ENCODE measurements at places on chromosomes 5 and 9.

DNA sequence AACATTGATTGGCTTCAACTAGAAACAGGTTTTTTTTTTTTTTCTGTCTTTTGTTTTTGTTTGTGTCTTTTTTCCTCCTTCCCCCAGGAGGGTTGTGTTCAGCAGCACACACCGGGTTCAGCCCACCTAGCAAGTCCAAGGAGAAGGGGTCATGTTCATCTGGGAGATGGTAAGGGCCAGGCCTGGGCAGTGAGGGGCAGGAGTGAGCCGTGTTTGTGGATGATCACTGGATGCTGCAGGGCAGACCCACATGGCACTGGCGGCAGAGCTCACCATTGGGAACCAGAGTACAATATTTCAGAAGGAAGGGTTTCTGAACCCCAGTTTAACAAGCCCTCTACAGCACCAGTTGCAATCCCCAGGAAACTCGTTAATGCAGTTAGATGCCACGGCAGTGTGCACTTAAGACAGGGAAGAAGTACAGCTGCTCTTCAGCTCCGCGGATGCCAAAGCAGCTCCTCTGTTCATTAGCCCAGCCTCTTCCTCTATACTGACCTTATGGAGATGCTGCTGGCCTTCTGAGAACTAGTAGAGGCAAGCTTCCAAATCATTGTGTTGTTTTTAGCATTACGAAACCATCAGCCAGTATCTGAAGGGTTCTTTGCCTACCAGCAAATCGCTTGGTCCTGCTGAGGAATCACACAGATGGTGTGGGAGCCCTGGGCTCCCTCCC lies 508.2 kb upstream of the WWC1 start:
- no peak for DNase-seq

DNA sequence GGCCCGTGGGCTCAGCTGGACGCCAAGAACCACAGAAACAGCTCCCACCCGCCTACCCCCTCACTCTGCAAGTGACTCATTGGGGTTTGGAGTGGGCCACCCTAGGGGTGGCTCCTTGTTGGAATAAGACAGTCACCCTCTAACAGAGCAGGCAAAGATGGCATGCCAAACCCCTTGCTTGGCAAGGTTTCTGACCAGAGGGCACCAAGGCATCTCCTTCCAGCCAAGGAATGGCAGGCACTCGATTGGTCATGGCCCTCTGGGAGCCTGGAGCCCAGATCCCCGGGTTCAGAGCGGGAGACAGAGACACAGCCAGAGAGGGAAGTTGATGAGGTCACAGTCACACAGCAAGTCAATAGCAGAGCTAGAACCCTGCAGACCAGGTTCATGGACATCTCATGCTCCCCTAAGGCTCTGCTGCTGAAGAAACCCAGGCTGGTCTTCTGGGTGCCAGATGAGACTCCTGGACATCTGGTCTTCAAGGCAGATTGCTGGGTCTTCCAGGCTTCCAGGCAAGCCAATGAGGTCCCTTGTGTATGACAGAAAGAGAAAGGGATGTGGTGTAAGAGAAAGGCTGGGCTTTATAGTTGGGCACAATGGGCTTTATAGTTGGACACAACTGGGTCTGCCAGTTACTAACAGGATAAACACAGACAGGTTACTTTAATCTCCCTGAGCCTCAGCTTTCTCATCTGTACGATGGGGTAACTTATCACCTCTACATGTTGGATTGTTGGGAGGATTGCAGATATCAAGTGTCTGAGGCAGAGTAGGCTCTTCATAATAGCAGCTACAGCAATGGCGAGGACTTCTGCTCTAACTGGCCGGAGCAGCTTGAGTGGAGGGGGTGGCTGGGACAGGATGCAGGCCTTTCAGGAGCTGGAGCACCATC lies 23.3 kb upstream of the KIF12 start:
- DNase-seq, result no peak

- no peak for DNase-seq
These were observed 27.2 kb downstream of the TMOD1 start for GRCh38 chr9:97528529-97529230.

- DNase-seq, result no peak
These were observed 122.1 kb upstream of the FBXL17 start for GRCh38 chr5:108503986-108504385.

DNA sequence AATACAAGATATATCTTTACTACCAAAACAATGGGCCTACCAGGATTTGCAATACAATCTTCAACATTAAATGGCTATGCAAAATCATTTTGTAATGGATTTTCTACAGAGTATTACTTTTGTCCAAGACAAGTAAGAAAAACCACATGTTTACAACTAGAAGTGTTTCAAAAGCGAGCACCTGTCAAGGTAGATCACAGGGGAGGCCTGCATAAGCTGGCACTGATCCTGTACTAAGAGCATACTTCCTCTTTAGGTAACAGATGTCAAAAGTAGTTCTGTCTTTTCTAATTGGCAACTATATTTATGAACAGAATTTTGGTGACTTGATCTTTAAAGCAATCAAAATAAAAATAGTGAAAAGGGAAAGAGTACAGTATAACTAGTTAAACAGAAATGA lies 249.0 kb downstream of the MLLT3 start:
- DNase-seq, result no peak

DNA sequence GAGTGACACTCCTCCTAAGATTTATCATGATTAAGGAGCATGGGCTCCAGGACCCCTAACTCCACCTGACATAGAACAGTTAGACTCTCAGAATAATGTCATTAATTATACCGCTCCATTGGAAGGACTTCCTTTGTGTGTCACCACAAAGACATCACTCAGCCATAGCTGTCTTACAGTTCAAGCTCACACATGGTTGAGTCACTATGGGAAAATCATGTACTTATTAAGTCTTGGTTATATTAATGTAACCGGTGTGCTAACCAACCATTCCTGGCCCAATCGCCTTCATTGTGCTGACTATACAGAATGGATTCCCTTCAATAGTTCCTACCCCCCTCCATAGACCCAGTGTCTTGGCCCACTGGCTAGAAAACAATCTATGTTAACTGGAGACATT lies 10.9 kb upstream of the MCCC2 start:
- no peak for DNase-seq

GRCh38 chr5:159230657-159231056 lies 21.3 kb upstream of the RNF145 start:
- DNase-seq, result no peak

DNA sequence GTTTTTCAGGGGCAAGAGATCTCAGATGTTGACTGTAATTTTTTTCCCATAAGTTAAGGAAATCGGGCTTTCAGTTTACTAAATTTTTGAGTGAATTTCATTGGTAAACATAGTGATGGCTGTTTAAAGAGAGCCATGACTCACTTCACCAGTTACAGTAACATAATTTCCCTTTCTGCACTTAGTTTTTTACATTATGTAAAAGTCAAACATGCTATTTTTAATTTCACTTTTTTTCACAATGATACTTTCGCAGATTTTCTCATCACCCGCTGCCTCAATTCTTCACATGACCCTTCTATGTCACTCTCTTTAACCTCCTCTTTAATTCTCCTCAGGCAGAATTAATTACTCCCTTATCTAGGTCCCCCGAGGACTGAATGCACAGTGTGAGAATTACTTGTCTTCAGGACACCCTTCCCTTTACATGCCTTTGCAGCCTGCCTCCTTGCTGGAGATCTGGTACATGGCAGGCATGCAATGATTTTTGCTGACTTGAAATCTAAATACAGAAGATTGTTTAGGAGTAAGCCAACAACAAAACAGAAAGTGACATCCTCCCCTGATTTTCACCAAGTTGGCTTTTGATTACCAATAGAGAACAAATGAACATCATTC lies 217.5 kb upstream of the S1PR3 start:
- DNase-seq, result no peak

DNA sequence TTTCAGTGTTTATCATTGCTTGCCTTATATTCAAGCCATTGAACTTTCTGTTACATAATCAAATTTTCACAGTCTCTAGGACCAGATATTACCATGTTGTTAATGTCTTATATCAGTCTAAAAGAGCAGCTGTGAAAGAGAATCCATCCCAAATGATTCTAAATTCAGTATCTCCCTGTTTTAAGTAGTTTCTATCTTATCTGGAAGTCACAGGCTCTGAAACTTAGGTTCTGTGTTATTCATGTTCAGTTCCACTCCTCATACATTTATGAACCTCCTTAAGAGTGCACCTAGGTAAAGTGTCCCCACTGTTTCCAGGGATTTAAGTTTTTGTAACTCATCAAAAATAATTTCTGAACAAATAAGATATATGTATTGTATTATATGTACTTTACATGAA lies 9.7 kb downstream of the LYRM7 start:
- DNase-seq, result no peak

- DNase-seq, result no peak
These were observed 60.2 kb downstream of the PARP8 start for GRCh38 chr5:50726475-50727148.

GRCh38 chr5:146410272-146410671 lies 36.9 kb upstream of the TCERG1 start:
- no peak for DNase-seq

GRCh38 chr9:136051453-136051836 lies 43.6 kb downstream of the NACC2 start:
- no peak for DNase-seq

DNA sequence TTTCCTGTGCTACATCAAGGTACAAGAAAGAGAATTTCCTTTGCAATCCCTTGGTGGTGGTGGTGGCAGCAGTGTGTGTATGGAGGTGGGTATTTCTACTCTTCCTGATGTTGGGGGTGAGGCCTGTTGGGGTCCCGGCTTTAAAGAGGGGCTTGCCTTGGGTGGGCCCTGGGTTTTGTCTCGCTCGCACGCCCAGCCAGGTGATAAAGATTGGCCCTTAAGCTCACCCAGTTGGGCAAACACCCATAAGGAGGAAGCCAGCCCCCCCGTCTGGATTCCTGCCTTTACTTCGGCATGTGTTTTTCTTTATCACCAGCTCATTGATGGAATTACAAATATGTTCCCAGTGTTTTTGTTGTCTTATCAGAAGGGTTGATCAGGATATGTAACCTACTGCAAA lies 16.0 kb upstream of the SARDH start:
- no peak for DNase-seq

GRCh38 chr9:79264041-79264440 lies 307.7 kb upstream of the TLE4 start:
- no peak for DNase-seq

DNA sequence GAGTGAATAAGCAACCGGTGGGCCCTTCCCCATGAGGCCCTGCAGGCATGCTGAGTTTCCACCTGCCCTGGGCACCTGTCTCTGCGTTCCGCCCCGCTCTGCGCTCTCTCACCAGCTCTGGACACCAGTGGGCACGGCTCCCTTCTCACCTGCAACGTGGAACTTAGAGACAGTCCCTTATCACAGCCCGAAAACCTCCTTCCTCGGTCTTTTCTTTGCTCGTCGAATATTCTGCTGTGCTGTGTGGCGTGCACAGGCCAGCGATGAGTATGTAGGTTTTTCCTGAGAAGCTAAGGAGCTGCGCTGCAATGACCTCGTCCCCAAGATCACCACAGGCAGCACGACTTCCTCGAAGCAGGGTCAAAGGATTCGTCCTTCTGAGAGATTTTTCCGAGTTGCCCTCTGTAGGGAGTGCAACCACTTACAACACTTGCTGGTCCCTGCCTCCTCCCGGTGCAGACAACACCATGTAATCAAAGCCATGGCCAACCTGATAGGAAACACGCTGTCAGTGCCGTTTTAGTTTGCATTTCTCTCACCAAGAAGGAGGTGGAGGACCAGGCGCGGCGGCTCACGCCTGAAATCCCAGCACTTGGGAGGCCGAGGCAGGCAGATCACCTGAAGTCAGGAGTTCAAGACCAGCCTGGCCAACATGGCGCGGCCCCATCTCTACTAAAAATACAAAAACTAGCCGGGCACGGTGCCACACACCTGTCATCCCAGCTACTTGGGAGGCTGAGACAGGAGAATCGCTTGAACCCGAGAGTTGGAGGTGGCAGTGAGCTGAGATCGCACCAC lies 27.2 kb upstream of the NOTCH1 start:
- DNase-seq, result no peak

DNA sequence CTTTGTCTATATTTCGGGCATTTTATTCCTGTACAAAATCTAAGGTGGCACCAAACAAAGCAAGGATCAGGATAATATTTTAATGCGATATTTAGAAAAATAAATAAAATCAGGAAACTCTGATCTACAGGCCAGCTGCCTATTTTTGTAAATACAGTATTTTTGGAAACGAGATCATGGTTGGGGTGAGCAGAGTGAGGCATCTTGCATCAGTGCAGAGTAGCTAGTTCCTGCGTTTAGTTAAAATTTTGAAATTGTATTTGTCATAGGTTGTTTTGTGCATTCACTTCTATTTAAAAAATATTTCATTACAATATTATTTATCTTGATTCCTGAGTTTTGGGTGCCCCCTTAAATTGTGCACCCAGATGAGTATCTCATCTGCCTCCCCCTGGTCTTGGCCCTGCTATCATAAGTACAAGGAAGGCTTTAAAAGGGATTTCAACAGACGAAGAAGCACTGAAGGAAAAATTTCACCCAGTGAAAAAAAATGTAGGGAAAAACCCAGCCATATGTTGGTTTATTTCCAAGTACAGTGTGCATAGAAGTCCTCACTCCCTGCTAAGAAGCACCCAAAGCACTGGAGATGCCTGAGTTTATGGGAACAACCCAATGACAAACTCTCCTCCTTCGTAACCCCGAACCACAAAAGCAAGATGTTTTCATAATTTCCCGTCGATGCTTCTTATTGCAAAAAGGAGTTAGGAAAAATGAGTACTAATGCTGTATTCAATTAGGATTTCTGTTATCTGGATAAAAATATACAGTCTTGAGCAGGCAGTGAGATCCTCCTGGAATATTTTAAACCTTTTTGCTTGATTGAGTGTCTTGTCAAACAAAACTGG lies 304.7 kb upstream of the CLINT1 start:
- DNase-seq, result no peak

DNA sequence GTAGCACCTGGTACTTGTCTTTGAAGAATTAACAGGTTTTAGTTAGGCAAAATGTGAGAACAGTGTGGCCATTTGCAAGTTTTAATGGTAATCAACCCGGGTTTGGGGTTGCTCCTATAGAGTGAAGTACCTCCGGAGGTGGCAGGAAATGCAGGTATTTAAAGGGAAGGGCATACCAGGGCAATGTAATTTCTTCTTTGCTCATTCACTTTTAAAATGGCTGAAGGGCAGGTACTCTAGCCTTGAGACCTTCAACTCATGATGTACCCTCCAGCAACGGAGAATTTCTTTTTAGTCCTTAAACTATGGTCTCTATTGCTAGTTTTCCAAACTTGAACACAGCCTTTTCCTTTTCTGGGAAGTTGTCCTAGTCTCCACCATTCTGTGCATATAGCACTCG lies 1.3 kb upstream of the HSPA4 start:
- DNase-seq, result no peak

- DNase-seq, result no peak
These were observed 8.6 kb downstream of the KLHL9 start for GRCh38 chr9:21326526-21327139.

GRCh38 chr5:32109236-32109635 lies 64.9 kb downstream of the GOLPH3 start:
- DNase-seq, result no peak

GRCh38 chr9:92165484-92165883 lies 50.3 kb upstream of the SPTLC1 start:
- no peak for DNase-seq
